ENCODE measurements at places on chromosomes 12 and 14.

- H3K27ac ChIP-seq: no peak overlapping the region
- no peaks in the 10 kb centered on the region for H3K27me3 ChIP-seq
- H3K4me3 ChIP-seq: no peak overlapping the region
Observed at GRCh38 chr14:21874946-21875345, 201.3 kb upstream of the OR4E1 start.

DNA sequence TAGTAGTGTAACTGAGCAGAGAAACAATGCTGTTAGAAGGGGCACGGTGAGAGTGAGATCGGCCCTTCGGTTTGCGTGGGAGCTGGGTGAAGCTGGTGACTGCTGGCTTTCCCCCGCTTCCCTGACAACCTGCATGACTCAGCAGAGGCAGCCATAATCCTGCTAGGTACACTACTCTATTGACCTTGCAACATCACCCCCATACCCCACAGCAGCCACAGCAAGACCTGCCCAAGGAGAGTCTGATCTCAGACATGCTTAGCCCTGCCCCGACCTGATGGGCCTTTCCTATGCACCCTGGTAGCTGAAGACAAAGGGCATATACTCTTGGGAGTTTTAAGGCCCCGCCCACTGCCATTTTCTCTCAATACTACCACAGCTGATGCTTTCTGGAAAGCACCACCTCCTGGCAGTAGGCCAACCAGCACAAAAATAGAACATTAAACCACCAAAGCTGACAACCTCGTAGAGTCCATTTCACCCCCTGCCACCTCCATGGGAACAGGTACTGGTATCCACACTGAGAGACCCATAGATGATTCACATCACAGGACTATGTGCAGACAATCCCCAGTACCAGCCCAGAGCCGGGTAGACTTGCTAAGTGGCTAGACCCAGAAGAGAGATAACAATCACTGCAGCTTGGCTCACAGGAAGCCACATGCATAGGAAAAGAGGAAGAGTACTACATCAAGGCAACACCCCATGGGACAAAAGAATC lies 75.9 kb upstream of the RGS6 start:
- DNase-seq: no peak
- H3K4me1 ChIP-seq: no peaks in the 10 kb centered on the region
- H3K36me3 ChIP-seq: no peaks in the 10 kb centered on the region

- H3K36me3 ChIP-seq: peaks cover 13% of the 10 kb centered on the region
- no peaks in the 10 kb centered on the region for H3K27me3 ChIP-seq
- peaks cover 49% of the 10 kb centered on the region for H3K4me1 ChIP-seq
- H3K4me3 ChIP-seq: peak overlapping the region; percentile 89
- peak overlapping the region; percentile 93 for H3K27ac ChIP-seq
Observed at GRCh38 chr14:22928237-22929103, 706 bp downstream of the PRMT5 start.

DNA sequence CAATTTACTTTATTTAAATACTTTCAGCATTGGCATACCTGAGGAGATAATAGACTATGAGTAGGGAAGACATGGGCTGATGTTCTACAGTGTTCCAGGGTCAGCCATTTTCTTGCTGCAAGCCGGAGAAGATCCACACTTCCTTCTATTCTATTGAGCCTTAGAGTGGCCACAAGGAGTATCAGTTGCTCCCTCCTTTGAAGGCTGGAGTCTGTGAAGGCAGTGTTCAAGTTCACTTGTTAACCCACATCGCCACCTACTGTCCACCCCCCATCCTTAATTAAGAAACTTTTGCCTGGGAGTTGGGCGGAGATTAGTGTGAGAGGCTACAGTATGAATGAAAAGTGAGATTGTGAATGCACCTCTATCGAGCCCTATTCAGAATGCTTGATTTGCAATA lies 666.6 kb downstream of the NRXN3 start:
- H3K4me3 ChIP-seq: no peak overlapping the region
- H3K27me3 ChIP-seq: no peaks in the 10 kb centered on the region
- DNase-seq: peak; percentile 54
- no peak overlapping the region for H3K27ac ChIP-seq
- no peaks in the 10 kb centered on the region for H3K4me1 ChIP-seq

DNA sequence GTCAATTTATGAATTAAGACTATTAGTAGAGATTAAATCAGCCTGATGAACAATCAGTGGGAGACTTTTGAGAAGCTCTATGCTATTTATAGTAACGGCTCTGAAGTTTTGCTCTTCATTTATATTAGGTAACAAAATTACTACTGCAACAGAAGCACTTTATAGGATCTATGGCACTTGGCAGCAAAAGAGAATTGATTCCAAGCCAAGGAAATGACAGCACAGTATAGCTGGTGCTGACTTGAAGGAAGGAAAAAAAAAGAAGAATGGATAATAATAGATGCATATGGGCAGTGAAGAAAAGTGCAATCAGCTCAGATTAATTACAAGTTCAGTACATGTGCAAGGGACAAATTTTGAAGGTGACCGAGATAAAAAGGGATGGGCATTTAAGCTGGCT lies 228.2 kb upstream of the PPFIA2 start:
- no peaks in the 10 kb centered on the region for H3K27me3 ChIP-seq
- no peaks in the 10 kb centered on the region for H3K4me1 ChIP-seq
- no peak overlapping the region for H3K4me3 ChIP-seq
- DNase-seq: no peak
- H3K27ac ChIP-seq: no peak overlapping the region
- no peaks in the 10 kb centered on the region for H3K36me3 ChIP-seq

- no peaks in the 10 kb centered on the region for H3K4me1 ChIP-seq
- H3K4me3 ChIP-seq: no peak overlapping the region
- H3K27ac ChIP-seq: no peak overlapping the region
- no peaks in the 10 kb centered on the region for H3K36me3 ChIP-seq
Observed at GRCh38 chr12:20245491-20245890, 122.8 kb upstream of the PDE3A start.

- no peaks in the 10 kb centered on the region for H3K4me1 ChIP-seq
- H3K4me3 ChIP-seq: no peak overlapping the region
- no peaks in the 10 kb centered on the region for H3K36me3 ChIP-seq
- no peak for DNase-seq
- no peak overlapping the region for H3K27ac ChIP-seq
Observed at GRCh38 chr14:46488374-46488773, 163.2 kb downstream of the RPL10L start.

- no peak for DNase-seq
- H3K27ac ChIP-seq: no peak overlapping the region
- H3K4me3 ChIP-seq: no peak overlapping the region
- H3K4me1 ChIP-seq: no peaks in the 10 kb centered on the region
Observed at GRCh38 chr14:77557391-77557790, 58.8 kb upstream of the ISM2 start.

DNA sequence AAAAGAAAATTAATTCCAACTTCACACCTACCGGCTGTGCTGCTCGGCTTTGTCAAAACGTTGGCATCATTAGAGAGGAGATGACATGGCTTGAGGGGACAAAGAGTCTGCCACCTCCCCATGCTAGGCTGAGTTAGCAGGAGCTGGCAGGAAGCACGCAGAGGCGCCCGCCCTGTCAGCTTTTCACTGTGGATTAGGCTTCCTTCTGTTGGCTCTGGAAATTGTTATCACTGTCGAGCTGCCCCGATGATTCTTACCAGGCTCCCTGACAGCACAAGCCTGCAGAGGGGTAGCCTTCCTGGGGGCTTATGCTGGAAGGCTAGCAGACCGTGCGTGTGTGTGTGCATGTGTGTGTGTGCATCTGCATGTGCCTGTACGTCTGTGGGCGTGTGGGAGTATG lies 490.9 kb upstream of the TBX3 start:
- H3K36me3 ChIP-seq: no peaks in the 10 kb centered on the region
- H3K4me3 ChIP-seq: no peak overlapping the region

DNA sequence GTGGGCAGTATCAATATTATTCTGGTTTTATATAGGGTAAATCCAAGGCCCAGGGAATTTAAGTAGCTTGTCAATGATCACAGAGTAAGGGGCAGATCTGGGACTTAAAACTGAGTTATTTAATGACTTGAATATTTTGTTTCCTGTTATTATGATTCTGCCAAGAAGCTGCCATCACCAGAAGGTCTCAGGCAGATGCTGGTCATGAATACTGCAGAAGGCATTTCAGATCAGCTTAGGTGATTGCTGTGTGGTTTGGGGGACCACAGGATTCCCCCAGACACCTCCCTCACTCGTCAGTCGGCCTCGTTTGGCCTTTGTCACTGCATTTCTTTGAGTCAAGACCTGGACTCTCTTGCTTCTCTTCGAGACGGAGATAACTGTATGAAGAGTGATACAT lies 47.7 kb upstream of the EVL start:
- H3K27me3 ChIP-seq: no peaks in the 10 kb centered on the region
- no peak for DNase-seq
- H3K27ac ChIP-seq: no peak overlapping the region
- H3K4me1 ChIP-seq: peaks cover 4% of the 10 kb centered on the region
- H3K4me3 ChIP-seq: no peak overlapping the region

GRCh38 chr14:23645812-23646647 lies 9.9 kb downstream of the DHRS2 start:
- H3K36me3 ChIP-seq: no peaks in the 10 kb centered on the region
- no peak overlapping the region for H3K27ac ChIP-seq
- peaks cover 5% of the 10 kb centered on the region for H3K4me1 ChIP-seq
- DNase-seq: no peak
- no peaks in the 10 kb centered on the region for H3K27me3 ChIP-seq

- H3K4me3 ChIP-seq: no peak overlapping the region
- DNase-seq: no peak
- H3K27ac ChIP-seq: no peak overlapping the region
- no peaks in the 10 kb centered on the region for H3K27me3 ChIP-seq
Observed at GRCh38 chr12:121524196-121524916, 56.5 kb downstream of the KDM2B start.

GRCh38 chr14:21241218-21241819 lies 27.9 kb downstream of the HNRNPC start:
- H3K27ac ChIP-seq: no peak overlapping the region
- no peak for DNase-seq
- no peak overlapping the region for H3K4me3 ChIP-seq
- H3K36me3 ChIP-seq: peaks cover 1% of the 10 kb centered on the region

DNA sequence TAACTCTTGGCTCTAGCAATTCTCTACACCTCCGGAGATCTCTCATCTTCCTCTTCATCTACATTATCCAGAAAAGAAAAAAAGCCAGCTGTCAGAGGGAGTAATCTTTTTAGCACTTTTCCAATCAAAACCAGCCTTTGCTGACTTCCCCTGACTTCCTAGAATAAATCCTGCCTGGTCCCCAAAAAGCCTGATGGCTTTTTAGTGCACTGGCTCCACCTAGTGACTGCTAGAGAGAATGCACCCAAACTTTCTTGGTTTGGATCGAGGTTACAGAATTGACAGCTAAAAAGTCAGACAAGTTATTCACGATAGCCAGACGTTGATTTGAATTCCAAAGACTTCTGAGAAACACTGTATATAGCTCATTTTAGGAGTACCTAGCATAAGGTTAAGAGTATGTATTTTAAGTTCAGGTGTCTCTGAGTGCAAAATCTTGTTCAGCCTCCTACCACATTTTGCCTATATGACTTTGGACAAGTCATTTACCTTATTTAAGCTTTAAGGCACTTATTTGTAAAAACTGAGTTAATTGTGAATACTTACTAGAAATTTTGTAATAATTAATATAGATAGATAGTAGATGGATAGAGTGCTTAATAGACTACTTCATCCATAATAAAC lies 185.7 kb upstream of the GRIN2B start:
- H3K27ac ChIP-seq: no peak overlapping the region
- H3K4me3 ChIP-seq: no peak overlapping the region
- DNase-seq: peak; percentile 48
- no peaks in the 10 kb centered on the region for H3K36me3 ChIP-seq

DNA sequence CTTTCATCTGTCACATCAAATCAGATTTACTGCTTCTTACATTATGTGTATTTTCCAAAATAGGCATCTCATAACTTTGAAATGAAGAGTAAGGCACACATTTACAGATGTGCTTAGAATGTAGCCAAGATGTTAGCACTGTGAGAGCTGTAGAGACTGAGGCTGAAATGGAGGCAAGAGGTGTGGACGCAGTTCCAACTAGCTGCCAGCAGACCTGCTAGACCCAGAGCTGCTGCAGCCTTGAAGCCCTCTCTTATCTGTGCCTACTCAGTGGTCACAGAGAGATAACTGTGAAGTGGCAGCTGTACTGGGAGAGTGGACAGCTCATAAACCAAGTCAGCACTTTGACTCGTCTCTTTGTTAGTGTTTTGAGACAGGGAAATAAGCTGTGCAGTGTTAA lies 470.9 kb downstream of the CCER1 start:
- no peak overlapping the region for H3K4me3 ChIP-seq
- DNase-seq: no peak
- H3K27ac ChIP-seq: no peak overlapping the region
- H3K4me1 ChIP-seq: no peaks in the 10 kb centered on the region

DNA sequence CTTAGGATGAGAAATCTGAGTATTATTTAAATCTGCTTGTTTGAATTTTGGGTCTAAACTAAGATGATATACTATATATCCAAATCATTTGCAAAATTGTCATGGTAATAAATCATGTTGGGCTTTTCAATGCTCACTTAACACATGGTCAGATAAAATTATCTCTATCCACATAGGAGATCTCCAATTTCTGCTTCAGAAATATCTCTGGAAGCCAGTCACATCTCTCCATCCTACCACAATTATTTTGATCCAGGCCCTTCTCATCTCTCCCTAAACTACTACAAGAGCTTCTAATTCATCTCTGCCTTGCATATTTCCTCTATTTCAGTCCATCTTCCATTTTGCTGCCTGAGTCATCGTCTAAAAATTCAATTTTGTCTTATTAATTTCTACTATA lies 3.8 kb downstream of the DCN start:
- no peak overlapping the region for H3K4me3 ChIP-seq
- no peak for DNase-seq
- no peaks in the 10 kb centered on the region for H3K4me1 ChIP-seq
- H3K27ac ChIP-seq: no peak overlapping the region
- H3K27me3 ChIP-seq: no peaks in the 10 kb centered on the region

Measured in body of pancreas (tissue), 4 donors.